ENCODE measurements at places on chromosomes 2 and 18. TPM values are rescaled to one million over a fixed set of nuclear protein-coding genes. Genes with fewer than 3 reads are reported as not detected.

Gene UGT1A4
- polyA plus RNA-seq: not detected

Gene TCF23
- polyA plus RNA-seq: not detected

Gene SNED1
- polyA plus RNA-seq: 27.3 TPM

Gene EPB41L3
- 34.4 TPM for polyA plus RNA-seq

- DNase-seq: no peak
These were observed 2.8 kb downstream of the COLEC12 start for GRCh38 chr18:497688-498087.

GRCh38 chr2:218272531-218273212, 2.4 kb downstream of the PNKD start:
- peak; percentile 92 for DNase-seq

GRCh38 chr2:109609352-109610024, 4.3 kb downstream of the SEPTIN10 start:
- no peak for DNase-seq

DNA sequence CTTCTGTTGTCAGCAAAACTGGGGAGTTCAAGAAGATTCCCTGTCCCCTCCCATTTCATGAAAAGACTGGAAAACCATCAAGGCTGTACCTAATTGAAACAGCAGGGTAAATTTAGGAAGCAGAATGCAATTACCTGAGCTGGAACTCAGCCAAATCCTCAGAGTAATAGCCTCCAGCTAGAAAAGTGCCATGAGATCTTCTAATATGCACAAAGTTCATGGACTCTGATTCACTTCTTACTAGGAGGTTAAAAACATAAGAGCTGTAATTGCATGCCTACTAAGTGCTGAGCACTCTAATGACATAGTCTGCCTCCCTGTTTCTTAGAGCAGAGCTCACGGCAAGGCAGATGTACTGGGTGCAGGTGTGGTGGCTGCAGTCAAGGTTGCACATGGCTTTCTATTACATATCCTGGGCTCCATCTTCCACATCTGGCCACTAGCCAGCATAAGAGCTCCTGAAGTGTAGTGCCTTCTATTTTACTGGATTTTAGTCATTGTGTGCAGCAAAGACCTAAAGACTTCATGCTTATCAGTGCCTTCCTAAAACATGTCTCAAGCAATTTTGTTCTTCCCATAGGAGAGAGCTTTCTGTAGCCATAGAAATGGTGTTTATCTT, 341.7 kb downstream of the PTPRM start:
- DNase-seq: no peak

GRCh38 chr18:58605027-58606020, 23.6 kb downstream of the ALPK2 start:
- no peak for DNase-seq

DNA sequence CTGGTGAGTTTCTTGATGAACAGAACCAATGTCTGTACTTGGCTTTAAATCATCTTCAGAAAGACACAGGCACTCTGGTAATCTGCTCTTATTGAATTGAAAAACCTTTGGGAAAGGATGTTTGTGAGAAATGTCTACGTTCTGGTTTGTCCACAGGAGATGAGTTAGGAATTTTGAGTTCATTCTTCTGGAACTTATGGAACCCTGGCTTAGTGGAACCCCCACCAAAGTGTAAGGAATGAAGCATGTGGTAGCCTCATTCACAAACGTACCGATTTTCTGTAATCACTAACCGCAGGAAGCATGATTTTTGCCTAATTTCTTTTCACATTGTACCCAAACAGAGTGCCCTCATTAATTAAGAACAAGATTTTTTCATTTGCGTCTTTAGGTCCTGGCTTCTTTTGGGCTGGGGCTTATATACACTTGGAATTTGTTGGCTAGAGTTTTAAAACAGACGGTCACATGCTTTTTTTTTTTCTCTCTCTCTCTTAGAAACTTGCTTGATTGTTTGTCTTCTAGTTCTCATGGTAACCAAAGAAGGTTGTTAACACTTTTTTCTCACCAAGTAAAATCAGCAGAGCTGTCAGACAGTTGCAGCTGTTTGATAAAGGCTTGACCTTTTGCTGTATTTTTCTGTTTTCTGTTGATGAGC, 314.1 kb upstream of the THUMPD2 start:
- no peak for DNase-seq

GRCh38 chr2:109417701-109418335, 195.9 kb downstream of the SEPTIN10 start:
- DNase-seq: no peak

- no peak for DNase-seq
These were observed 133.6 kb downstream of the SOCS6 start for GRCh38 chr18:70422391-70422965.

Measured in aorta (tissue), 5 donors.